ENCODE measurements at places on chromosomes 11 and 22.

DNA sequence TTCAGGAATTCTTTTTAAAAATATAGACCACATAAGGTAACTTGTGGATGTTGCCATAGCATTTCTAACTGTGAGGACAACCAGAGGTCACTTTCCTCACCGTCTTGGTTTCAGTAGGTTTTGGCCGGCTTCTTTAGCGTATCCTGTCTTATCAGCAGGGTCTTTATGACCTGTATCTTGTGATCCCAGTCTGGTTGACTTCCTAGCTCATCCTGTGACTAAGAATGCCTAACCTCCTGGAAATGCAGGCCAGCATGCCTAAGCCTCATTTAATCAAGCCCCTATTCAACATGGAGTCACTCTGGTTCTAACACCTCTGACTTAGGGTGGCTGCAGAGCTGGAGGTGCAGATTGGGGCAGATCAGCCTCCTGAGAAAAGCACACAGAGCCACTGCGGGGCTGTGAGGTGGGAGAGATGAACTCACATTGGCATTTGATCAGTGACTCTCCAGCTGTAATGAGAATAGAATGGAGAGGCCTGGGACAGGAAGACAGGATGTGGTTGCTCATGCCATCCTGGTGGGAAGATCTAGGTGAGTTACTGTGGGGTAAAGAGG is 41.1 kb upstream of the TOP3B start:
- DNase-seq = no peak

DNA sequence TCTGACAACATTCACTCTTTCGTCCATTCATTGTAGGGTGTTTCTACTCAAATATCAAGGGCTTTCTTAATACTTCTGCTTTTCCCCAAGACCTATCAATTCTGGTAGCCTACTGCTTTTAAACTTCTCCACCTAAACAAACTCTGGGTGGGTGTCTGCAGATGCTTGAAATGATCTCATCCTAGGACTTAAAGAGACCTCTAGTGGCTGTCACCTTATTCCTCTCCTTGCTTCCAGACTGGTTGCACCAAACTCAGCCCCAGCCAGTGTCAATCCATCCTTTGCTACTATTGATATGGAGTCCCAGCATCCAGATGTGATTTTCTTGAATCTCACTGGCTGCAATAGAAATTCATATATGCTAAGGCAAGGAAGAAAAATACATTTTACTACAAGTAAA is 274.7 kb downstream of the NXPE2 start:
- DNase-seq = no peak

DNA sequence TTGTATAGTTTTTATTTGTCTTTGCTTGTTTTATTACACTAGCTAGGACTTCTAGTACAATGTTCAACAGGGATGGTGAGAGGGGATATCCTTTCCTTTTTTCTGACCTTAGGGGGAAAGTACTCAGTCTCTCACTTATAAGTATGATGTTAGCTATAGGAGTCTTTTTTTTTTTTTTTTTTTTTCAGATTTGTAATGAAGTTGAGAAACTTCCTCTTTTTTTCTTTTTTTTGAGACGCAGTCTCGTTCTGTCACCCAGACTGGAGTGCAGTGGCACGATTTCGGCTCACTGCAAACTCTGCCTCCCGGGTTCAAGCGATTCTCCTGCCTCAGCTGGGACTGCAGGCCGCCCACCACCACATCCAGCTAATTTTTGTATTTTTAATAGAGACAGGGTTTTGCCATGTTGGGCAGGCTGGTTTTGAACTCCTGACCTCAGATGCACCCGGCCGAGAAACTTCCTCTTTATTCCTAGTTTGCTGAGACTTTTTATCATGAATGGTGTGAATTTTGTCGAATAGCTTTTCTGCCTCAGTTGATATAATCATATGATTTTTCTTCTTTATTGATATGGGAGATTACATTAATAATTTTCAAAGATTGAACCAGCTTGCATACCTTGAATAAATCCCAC is 10.9 kb downstream of the TRIM22 start:
- peak; percentile 78 for DNase-seq

GRCh38 chr22:30275625-30276024 is 9.0 kb upstream of the OSM start:
- DNase-seq = no peak

DNA sequence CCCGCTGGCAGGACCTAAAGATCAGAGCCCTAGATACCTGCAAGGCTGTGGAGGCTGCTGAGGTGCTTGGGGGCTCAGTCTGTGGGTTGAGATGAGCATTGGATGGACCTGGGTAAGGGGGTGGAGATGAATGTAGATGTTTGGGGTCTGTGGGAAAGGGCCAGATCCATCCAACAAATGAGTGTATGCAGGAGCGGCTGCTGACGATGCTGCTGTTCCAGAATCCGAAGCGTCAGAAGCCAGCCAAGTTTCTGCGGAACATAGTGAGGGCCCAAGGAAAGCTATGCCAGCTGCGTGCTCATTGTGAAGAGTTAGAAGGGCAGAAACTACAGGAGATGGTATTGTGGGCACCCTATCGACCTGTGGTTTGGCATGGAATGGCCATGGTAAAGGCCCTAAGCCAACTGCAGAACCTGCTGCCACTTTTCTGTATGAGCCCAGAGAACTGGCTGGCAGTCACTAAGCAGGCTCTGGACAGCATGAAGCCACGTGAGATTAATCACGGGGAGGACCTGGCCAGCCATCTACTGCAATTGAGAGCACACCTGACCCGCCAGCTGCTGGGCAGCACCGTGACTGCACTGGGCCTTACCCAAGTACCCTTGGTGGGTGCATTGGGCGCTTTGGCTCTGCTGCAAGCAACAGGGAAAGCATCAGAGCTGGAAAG is 36.6 kb downstream of the RRP8 start:
- DNase-seq = no peak
